ENCODE measurements at places on chromosomes 11 and 22. TPM values are rescaled to one million over a fixed set of nuclear protein-coding genes. Genes with fewer than 3 reads are reported as not detected.

OR2AG1 gene
- total RNA-seq = not detected

ART1 gene
- not detected for total RNA-seq

TUBGCP6 gene
- total RNA-seq = 16.9 TPM

IL17REL gene
- not detected for total RNA-seq

SYT9 gene
- 5.2 TPM for total RNA-seq

DNA sequence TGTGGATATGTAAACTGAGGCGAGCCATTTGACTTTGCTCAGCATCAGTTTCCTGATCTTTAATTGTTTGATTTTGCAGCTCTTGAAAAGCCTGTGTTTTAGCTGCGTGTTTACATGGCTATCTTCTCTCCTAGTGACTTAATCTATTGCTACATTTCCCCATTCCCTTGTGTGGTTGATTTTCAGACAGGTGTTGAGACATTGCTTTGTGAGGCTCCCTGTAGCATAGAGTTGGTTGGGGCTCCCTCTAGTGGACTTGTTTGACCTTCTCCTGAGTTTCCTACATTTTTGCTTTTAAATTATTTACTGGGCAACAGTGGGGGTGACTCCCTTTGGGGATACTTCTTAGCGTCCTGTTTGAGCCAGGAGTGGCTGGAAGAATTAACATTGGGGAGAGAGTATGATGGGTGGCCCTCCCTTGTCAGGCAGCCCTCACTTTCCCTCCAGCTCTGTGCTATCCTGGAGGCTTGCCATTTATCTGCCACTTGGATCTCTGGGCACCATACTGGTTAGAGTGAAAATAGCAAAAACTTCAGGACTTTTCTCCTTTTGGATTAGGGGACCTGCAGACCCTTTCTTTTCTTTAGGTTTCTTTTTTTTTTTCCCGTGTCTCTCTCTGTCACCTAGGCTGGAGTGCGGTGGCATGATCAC lies 9.2 kb upstream of the CBL start:
- no peak overlapping the region for H3K27ac ChIP-seq
- no peaks in the 10 kb centered on the region for H3K4me1 ChIP-seq
- H3K4me3 ChIP-seq = no peak overlapping the region
- no peaks in the 10 kb centered on the region for H3K27me3 ChIP-seq

DNA sequence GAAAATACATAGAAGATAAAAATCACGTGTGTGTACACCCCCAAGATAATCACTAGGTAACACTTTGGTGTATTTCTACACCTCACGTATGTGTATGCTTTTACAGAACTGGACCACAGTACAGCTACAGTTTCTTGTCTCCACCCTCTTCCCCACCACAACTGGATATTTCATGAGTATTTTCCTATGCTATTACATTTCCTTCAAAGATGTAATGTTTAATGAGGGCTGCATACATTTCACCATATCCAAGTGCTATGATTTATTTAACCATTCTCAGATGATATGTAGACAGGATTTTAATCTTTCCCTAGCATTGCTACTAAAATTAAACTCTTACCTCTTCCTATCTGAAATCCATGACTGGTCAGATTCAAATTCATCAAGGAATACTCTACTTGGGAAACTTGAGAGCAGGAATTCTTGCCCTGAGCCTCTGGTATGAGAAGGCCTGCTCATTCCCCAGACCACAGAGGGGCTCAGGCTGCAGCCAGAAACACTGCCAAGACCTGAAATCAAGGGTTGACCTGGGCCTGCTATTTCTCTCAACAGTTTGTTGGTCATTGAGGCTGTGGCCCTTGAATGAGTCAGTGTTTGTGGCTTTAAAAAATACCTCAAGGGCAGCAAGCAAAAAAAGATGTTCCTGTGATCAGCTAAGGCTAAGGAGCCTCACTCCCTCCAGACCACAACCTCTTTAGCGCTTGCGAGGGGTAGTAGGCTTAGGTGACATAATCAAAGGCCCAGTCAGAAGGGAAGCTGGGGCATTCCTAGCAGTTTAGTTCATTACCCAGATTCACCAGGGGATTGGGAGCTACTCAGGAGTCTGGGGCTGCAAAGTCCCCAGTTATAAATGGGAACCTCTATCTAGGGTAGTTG lies 55.5 kb downstream of the ABTB2 start:
- H3K27me3 ChIP-seq = no peaks in the 10 kb centered on the region
- no peak for DNase-seq
- H3K27ac ChIP-seq = no peak overlapping the region

DNA sequence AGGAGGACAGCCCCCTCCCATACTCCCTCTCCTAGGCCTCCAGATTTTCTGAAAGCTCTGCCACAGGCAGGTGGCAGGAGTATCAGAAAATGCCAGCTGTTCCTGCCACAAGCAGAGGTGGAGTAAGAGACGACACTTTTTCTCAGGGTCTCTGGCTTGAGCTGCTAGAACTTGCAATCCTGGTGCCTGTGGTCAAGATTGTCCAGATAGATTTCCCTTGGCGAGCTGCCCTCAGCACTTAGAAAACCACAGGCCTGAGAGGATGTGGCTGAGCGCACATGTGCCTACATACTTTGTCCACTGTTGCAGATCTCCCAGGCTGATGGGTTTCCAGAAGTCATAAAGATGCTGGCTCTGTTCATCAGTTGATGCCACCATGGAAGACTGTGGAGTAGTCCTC lies 65.7 kb upstream of the NAV2 start:
- no peaks in the 10 kb centered on the region for H3K27me3 ChIP-seq
- peaks cover 6% of the 10 kb centered on the region for H3K4me1 ChIP-seq
- no peak for DNase-seq
- H3K36me3 ChIP-seq = no peaks in the 10 kb centered on the region

DNA sequence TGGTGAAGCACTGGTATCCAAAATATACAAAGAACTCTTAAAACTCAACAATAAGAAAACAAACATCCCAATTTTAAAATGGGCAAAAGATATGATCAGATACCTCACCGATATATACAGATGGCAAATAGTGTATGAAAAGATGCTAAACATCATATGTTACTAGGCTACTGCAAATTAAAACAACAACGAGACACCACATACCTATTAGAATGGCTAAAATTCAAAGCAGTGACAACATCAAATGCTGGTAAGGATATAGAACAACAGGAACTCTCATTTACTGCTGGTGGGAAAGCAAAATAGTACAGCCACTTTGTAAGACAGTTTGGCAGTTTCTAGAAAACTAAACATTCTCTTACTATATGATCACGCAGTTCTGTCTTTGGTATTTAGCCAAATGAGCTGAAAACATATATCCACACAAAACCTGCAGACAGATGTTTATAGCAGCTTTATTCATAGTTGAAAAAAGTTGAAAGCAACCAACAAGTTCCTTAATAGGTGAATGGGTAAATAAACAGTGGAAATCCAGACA lies 38.5 kb downstream of the SIK3 start:
- DNase-seq = no peak
- H3K4me3 ChIP-seq = no peak overlapping the region
- no peaks in the 10 kb centered on the region for H3K36me3 ChIP-seq
- H3K27ac ChIP-seq = peak overlapping the region; percentile 55
- peaks cover 13% of the 10 kb centered on the region for H3K4me1 ChIP-seq

- H3K4me1 ChIP-seq = peaks cover 56% of the 10 kb centered on the region
- no peaks in the 10 kb centered on the region for H3K27me3 ChIP-seq
- H3K4me3 ChIP-seq = no peak overlapping the region
- no peak overlapping the region for H3K27ac ChIP-seq
Measured at GRCh38 chr22:28930357-28931007, 47.1 kb downstream of the ZNRF3 start.

- no peak overlapping the region for H3K4me3 ChIP-seq
- H3K4me1 ChIP-seq = peaks cover 6% of the 10 kb centered on the region
- H3K36me3 ChIP-seq = no peaks in the 10 kb centered on the region
- no peaks in the 10 kb centered on the region for H3K27me3 ChIP-seq
- no peak for DNase-seq
Measured at GRCh38 chr22:26847046-26847445, 189.7 kb downstream of the MIAT start.

GRCh38 chr11:47783087-47783610 lies 16.0 kb upstream of the FNBP4 start:
- no peaks in the 10 kb centered on the region for H3K4me1 ChIP-seq
- H3K4me3 ChIP-seq = no peak overlapping the region
- H3K36me3 ChIP-seq = peaks cover 36% of the 10 kb centered on the region
- H3K27ac ChIP-seq = no peak overlapping the region
- no peak for DNase-seq
- no peaks in the 10 kb centered on the region for H3K27me3 ChIP-seq

DNA sequence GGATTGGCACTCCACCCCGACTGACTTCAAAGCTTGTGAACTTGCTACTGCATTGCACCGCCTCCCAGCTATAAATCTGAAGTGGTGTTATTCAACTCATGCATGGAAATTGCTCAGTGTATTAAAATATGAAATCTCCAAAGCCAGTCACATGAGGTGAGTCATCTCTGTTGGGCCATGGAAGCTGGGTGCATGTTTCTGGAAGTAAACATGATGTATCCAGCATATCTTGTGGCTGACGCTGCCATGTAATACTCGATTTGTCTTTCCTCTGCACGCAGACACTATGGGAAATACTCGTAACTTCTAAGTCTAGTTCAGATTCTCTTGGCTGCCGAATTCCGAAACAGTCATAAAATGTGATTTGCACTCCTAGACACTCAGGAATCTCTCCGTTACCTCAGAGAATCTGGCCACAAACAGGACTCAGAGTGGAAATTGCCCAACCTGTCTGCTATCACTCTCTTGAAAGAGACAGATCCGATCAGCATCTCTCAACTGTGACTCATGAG lies 154.9 kb upstream of the MPPED2 start:
- DNase-seq = no peak
- H3K36me3 ChIP-seq = no peaks in the 10 kb centered on the region
- H3K27ac ChIP-seq = no peak overlapping the region
- H3K27me3 ChIP-seq = peaks cover 11% of the 10 kb centered on the region
- peaks cover 16% of the 10 kb centered on the region for H3K4me1 ChIP-seq
- H3K4me3 ChIP-seq = no peak overlapping the region

- H3K27ac ChIP-seq = no peak overlapping the region
- no peaks in the 10 kb centered on the region for H3K4me1 ChIP-seq
- no peaks in the 10 kb centered on the region for H3K27me3 ChIP-seq
- DNase-seq = no peak
Measured at GRCh38 chr22:30906411-30906810, 62.2 kb downstream of the MORC2 start.

DNA sequence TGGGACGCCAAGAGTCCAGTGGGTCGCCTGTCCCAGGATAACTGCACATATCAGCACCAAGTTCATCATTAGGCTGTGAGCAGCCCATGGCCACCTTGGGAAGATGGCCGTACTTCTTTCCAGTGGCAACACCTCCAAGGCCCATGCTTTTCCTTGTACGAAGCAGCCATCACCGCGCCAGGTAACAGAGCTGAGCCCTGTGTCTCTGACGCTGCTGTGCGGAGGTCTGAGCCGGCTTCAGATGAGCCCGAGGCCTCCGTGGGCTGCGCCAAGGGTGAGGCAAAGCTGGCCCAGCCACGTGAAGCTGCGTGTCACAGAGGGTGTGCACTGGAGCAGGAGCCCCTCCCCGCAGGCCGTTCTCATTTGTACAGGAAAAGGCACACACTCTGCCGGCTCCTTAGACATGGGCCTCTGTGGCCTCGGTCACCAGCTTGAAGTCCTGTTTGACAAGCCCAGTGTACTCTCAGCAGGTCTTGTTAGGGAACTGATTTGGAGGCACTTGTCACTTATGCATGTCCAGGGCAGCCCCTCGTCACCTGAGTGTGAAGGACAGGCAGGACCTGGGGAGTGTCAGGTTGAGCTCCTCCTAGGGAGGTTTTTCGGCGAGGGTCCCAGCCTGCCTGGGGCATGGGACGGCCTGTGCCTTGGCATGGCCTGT lies 401.5 kb downstream of the TBC1D22A start:
- DNase-seq = no peak
- H3K27me3 ChIP-seq = no peaks in the 10 kb centered on the region
- H3K27ac ChIP-seq = no peak overlapping the region
- no peaks in the 10 kb centered on the region for H3K4me1 ChIP-seq

GRCh38 chr22:43534916-43535315 lies 123.1 kb downstream of the MPPED1 start:
- DNase-seq = no peak
- no peaks in the 10 kb centered on the region for H3K4me1 ChIP-seq
- H3K4me3 ChIP-seq = no peak overlapping the region
- no peak overlapping the region for H3K27ac ChIP-seq

DNA sequence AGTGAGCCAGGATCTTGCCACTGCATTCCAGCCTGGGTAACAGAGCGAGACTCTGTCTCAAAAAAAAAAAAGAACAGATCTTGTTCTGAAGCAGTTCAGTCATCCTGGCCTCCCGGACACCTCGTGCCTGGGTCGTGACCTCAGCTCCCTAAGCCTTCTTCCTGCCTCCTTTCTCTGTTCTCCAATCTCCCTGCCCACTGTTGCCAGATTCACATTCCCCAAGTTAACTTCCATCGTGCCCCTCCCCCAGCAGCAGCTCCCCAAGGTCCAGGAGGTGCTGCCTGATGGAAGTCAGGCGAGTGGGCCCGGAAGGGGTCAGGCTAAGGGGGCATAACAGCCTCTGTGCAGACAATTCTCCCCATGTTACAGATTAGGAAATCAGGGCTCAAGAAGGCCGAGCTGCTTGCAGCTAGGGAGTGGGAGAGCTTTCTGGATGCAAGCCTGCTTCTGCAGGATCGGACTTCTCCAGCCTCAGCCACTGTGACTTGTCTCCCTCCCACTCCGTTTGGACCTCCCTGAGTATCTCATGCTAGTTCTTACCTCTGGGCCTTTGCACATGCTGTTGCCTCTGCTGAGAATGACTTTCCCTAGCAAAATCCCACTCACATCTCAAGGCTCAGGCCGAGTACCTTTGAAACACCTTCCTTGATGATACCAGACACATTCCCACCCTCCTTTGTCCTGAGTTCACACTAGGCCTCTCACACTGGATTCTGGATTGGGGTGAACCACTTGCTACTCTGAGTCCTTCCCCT lies 14.3 kb upstream of the TMEM184B start:
- DNase-seq = peak; percentile 46
- H3K36me3 ChIP-seq = no peaks in the 10 kb centered on the region
- no peaks in the 10 kb centered on the region for H3K27me3 ChIP-seq
- no peak overlapping the region for H3K4me3 ChIP-seq
- peaks cover 12% of the 10 kb centered on the region for H3K4me1 ChIP-seq

GRCh38 chr11:62137276-62137861 lies 13.6 kb downstream of the INCENP start:
- DNase-seq = no peak
- no peaks in the 10 kb centered on the region for H3K27me3 ChIP-seq
- no peak overlapping the region for H3K4me3 ChIP-seq
- no peaks in the 10 kb centered on the region for H3K36me3 ChIP-seq
- H3K27ac ChIP-seq = no peak overlapping the region

- no peak overlapping the region for H3K27ac ChIP-seq
- no peaks in the 10 kb centered on the region for H3K4me1 ChIP-seq
- H3K4me3 ChIP-seq = no peak overlapping the region
- H3K27me3 ChIP-seq = no peaks in the 10 kb centered on the region
- no peaks in the 10 kb centered on the region for H3K36me3 ChIP-seq
- DNase-seq = no peak
Measured at GRCh38 chr11:106834567-106834966, 183.7 kb downstream of the GUCY1A2 start.

GRCh38 chr11:16613262-16613511 lies 125.3 kb upstream of the C11orf58 start:
- H3K27ac ChIP-seq = no peak overlapping the region
- no peaks in the 10 kb centered on the region for H3K36me3 ChIP-seq
- H3K4me3 ChIP-seq = peak overlapping the region; percentile 57
- DNase-seq = peak; percentile 26
